ENCODE measurements at places on chromosomes 3 and 15.

DNA sequence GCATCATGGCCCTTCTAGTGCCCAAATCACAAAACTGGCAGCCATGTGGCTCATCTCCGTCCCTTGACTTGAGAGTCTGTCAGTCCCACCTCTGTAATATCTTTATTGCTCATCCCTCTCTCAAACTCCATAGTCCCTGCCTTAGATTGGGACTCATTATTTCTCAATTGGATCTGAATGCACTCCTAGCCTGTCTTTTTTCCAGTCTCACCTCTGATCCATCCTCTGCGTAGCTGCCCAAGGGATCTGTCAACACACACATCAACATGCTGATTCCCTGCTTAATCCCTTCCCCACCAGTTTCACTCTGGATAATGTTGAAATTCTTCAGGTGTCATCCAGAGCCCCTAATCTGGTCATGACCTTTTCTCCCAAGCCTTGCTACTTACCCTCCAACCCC is 39.3 kb downstream of the NMNAT3 start:
- no peak for DNase-seq

DNA sequence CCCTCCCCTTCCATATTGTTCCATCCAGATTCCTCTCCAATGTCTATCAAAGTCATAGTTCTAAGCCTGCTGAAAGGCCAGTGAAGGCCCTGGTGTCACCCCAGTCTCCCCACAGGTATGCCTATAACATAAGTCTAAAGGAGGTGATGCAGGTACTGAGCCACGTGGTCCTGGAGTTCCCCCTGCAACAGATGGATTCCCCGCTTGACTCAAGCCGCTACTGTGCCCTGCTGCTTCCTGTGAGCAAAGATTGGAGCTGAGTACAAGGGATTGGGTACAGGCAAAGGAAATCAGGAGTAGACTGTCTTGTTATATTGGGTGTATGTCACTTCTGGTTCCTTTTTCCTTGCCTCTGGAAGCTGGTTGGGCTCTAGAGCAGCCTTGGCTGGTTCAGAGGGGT is 8.2 kb downstream of the EIF2B5 start:
- no peak for DNase-seq

GRCh38 chr3:14788644-14789043 is 30.1 kb upstream of the FGD5 start:
- DNase-seq: no peak

- DNase-seq: no peak
Observed at GRCh38 chr3:183437061-183437460, 8.6 kb upstream of the MCF2L2 start.

GRCh38 chr3:126316031-126316461 is 41.2 kb downstream of the KLF15 start:
- DNase-seq: no peak
